Kidney (tissue), 22 donors: ENCODE measurements at places on chromosomes 13 and 19. TPM values are rescaled to one million over a fixed set of nuclear protein-coding genes. Genes with fewer than 3 reads are reported as not detected.
A peak's percentile ranks its signal among the peaks of the same experiment; 100 is the strongest.

DNA sequence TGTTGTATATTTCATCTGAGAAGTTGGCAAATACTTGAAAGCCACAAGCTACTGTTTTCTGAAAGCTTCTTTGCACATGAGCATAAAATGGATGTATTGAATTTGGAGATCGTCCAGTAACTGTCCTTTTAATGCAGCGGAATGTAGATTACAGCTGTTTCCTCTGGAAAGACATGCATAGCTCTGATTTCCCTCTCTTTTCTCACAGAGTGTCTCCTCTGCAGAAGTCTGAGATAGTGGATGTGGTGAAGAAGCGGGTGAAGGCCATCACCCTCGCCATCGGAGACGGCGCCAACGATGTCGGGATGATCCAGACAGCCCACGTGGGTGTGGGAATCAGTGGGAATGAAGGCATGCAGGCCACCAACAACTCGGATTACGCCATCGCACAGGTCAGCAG lies 283.0 kb downstream of the SHISA2 start:
- H3K36me3 ChIP-seq = no peaks in the 10 kb centered on the region
- DNase-seq = peak; percentile 88
- no peaks in the 10 kb centered on the region for H3K27me3 ChIP-seq
- H3K4me3 ChIP-seq = no peak overlapping the region
- no peak overlapping the region for H3K27ac ChIP-seq
- no peaks in the 10 kb centered on the region for H3K4me1 ChIP-seq

- no peaks in the 10 kb centered on the region for H3K27me3 ChIP-seq
- no peak overlapping the region for H3K4me3 ChIP-seq
- no peak for DNase-seq
- H3K4me1 ChIP-seq = peaks cover 30% of the 10 kb centered on the region
- H3K36me3 ChIP-seq = no peaks in the 10 kb centered on the region
Measured at GRCh38 chr19:19420570-19421298, 15.3 kb downstream of the GATAD2A start.

DNA sequence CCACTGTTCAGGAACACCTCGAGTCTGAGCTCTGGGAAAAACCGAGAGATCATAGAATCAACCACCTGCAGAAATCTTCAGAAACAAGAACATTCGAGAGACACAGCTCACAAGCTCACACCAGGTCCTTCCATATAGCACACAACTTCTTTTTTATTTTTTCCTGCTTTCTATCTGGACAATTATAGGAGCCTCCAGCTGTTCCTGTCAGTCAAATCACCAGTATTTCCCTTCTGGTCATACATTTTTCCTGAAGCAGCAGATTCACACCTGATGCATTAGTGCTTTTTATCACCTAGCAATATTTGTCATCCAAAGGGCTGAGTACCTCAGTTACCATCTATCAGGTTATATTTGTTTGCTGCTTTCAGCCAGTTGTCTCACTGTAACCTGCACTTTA lies 323.5 kb downstream of the FOXO1 start:
- H3K36me3 ChIP-seq = no peaks in the 10 kb centered on the region
- no peak overlapping the region for H3K27ac ChIP-seq
- peaks cover 10% of the 10 kb centered on the region for H3K4me1 ChIP-seq
- DNase-seq = no peak

- no peak for DNase-seq
- no peaks in the 10 kb centered on the region for H3K27me3 ChIP-seq
- no peaks in the 10 kb centered on the region for H3K4me1 ChIP-seq
- no peaks in the 10 kb centered on the region for H3K36me3 ChIP-seq
Measured at GRCh38 chr13:51665456-51665855, 81.2 kb downstream of the WDFY2 start.

DNA sequence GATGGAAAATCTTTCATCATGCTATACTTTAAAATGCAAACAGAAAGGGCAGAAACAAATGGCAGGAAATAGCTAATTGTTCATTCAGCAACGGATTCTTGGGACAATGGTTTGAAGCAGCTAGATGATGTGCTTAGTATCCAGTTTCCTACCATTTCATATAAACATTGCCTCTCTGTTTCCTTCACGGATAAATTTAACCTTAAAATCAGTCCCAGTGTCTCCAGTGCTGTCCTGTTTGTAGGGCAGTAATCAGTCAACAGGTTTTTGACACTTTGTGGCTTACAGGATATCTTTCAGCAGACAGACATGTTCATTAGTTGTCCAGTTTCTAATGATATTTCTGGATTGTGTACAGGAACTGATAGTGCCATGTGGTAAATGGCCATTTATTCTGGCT lies 24.7 kb upstream of the RB1 start:
- no peaks in the 10 kb centered on the region for H3K36me3 ChIP-seq
- H3K27ac ChIP-seq = no peak overlapping the region
- H3K4me3 ChIP-seq = no peak overlapping the region
- DNase-seq = no peak
- H3K27me3 ChIP-seq = no peaks in the 10 kb centered on the region
- no peaks in the 10 kb centered on the region for H3K4me1 ChIP-seq

DNA sequence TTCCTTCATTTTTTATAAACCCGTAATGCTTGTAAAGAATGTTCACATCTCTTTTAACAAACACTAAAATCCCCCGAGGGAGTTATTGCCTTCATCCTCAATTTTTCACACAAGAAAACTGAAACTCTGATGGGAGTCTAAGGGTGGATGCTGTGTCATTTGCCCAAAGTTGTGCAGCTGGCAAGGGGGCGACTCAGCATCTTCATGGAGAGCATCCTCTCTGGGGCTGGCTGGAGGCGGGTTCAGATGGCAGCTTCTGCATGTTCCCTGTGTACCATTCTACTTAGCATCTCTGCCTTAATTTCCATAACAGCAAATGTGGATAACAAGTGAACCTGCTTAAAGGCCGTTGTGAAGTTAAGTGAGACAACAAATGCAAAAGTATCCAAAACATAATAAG lies 256.4 kb downstream of the IRS2 start:
- no peak overlapping the region for H3K4me3 ChIP-seq
- H3K36me3 ChIP-seq = no peaks in the 10 kb centered on the region
- H3K27me3 ChIP-seq = no peaks in the 10 kb centered on the region
- no peaks in the 10 kb centered on the region for H3K4me1 ChIP-seq
- no peak for DNase-seq

GRCh38 chr19:4811328-4812131 lies 20.0 kb downstream of the TICAM1 start:
- no peaks in the 10 kb centered on the region for H3K4me1 ChIP-seq
- H3K36me3 ChIP-seq = no peaks in the 10 kb centered on the region
- H3K27me3 ChIP-seq = no peaks in the 10 kb centered on the region
- DNase-seq = peak; percentile 85
- H3K4me3 ChIP-seq = no peak overlapping the region
- no peak overlapping the region for H3K27ac ChIP-seq

GRCh38 chr13:36848199-36848982 lies 29.4 kb downstream of the RFXAP start:
- no peak overlapping the region for H3K27ac ChIP-seq
- H3K4me3 ChIP-seq = no peak overlapping the region
- H3K36me3 ChIP-seq = no peaks in the 10 kb centered on the region
- DNase-seq = no peak
- H3K4me1 ChIP-seq = peaks cover 5% of the 10 kb centered on the region
- H3K27me3 ChIP-seq = no peaks in the 10 kb centered on the region

GRCh38 chr19:28607066-28607583 lies 605.8 kb downstream of the UQCRFS1 start:
- H3K4me1 ChIP-seq = no peaks in the 10 kb centered on the region
- H3K4me3 ChIP-seq = no peak overlapping the region
- H3K27ac ChIP-seq = no peak overlapping the region

- no peaks in the 10 kb centered on the region for H3K36me3 ChIP-seq
- peaks cover 2% of the 10 kb centered on the region for H3K4me1 ChIP-seq
- DNase-seq = no peak
- H3K27me3 ChIP-seq = no peaks in the 10 kb centered on the region
- no peak overlapping the region for H3K4me3 ChIP-seq
Measured at GRCh38 chr13:33934951-33935371, 117.0 kb downstream of the RFC3 start.

GRCh38 chr19:9937001-9937411 lies 691 bp upstream of the OLFM2 start:
- DNase-seq = no peak
- no peak overlapping the region for H3K27ac ChIP-seq
- H3K36me3 ChIP-seq = no peaks in the 10 kb centered on the region

DNA sequence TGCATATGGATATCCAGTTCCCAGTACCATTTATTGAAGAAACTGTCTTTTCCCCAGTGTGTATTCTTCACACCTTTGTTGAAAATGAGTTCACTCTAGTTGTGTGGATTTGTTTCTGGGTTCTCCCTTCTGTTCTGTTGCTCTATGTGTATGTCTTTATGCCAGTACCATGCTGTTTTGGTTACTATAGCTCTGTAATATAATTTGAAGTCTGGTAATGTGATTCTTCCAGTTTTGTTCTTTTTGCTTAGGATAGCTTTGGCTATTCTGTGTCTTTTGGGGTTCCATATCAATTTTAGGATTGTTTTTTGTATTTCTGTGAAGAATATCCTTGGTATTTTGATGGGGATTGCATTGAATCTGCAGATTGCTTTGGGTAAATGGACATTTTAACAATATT lies 35.2 kb downstream of the ZNF136 start:
- no peaks in the 10 kb centered on the region for H3K27me3 ChIP-seq
- H3K4me3 ChIP-seq = no peak overlapping the region
- no peak overlapping the region for H3K27ac ChIP-seq
- no peak for DNase-seq

GRCh38 chr13:100269837-100270236 lies 180.9 kb downstream of the PCCA start:
- no peaks in the 10 kb centered on the region for H3K27me3 ChIP-seq
- no peak overlapping the region for H3K27ac ChIP-seq
- H3K4me1 ChIP-seq = no peaks in the 10 kb centered on the region

GRCh38 chr13:36717966-36718545 lies 44.2 kb downstream of the SERTM1 start:
- H3K36me3 ChIP-seq = no peaks in the 10 kb centered on the region
- H3K27ac ChIP-seq = no peak overlapping the region
- no peaks in the 10 kb centered on the region for H3K4me1 ChIP-seq
- DNase-seq = no peak

DNA sequence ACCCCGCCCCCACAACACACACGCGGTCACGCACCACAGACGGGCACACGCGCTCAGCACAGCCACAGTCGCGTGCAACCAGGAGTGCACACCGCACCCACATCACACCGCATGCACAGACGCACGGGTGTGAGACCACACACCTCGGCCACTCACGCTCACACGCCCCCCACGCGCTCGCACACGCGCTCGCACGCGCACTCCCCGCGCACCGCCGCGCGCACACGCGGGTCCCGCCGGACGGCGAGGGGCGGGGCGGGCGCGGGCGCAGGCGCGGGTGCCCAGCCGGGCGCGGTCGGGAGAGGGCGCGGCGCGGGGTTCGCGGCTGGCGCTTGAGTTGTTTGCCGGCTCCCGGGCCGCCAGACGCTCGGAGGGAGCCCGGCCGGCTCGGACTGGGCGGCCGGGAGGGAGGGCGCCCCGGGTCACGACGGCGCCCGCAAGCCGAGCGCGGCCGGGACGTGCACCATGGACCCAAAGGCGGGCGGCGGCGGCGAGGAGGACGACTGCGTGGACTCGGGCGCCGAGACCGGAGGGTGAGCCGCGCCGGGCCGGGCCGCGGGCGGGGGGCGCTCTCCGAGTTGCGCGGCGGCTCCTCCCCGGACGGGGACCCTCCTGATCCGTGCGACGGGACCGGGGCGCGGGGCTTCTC lies at the start of gene FAM124A:
TSS of gene FAM124A (plus strand) at position 362 of the 649 bp plus-strand sequence. CDS start at position 466, 104 bp downstream.
- H3K36me3 ChIP-seq = no peaks in the 10 kb centered on the region
- H3K4me3 ChIP-seq = peak within 1 kb of the TSS; percentile 79
- H3K4me1 ChIP-seq = no peaks in the 10 kb centered on the region
- H3K27ac ChIP-seq = no peak within 1 kb of the TSS
- peaks cover 2% of the 10 kb centered on the region for H3K27me3 ChIP-seq

GRCh38 chr13:28531845-28532387 lies 37.0 kb upstream of the FLT1 start:
- no peaks in the 10 kb centered on the region for H3K36me3 ChIP-seq
- H3K27me3 ChIP-seq = peaks cover 18% of the 10 kb centered on the region
- DNase-seq = no peak
- H3K27ac ChIP-seq = peak overlapping the region; percentile 69
- H3K4me1 ChIP-seq = peaks cover 6% of the 10 kb centered on the region
- H3K4me3 ChIP-seq = peak overlapping the region; percentile 68

GRCh38 chr19:4064496-4065260 lies 2.0 kb downstream of the ZBTB7A start:
- no peaks in the 10 kb centered on the region for H3K4me1 ChIP-seq
- no peaks in the 10 kb centered on the region for H3K27me3 ChIP-seq
- no peaks in the 10 kb centered on the region for H3K36me3 ChIP-seq
- H3K4me3 ChIP-seq = no peak overlapping the region

- no peaks in the 10 kb centered on the region for H3K4me1 ChIP-seq
- peak; percentile 30 for DNase-seq
- H3K4me3 ChIP-seq = no peak overlapping the region
- H3K36me3 ChIP-seq = no peaks in the 10 kb centered on the region
- H3K27me3 ChIP-seq = no peaks in the 10 kb centered on the region
Measured at GRCh38 chr19:55537741-55538111, 793 bp upstream of the SBK2 start.

DNA sequence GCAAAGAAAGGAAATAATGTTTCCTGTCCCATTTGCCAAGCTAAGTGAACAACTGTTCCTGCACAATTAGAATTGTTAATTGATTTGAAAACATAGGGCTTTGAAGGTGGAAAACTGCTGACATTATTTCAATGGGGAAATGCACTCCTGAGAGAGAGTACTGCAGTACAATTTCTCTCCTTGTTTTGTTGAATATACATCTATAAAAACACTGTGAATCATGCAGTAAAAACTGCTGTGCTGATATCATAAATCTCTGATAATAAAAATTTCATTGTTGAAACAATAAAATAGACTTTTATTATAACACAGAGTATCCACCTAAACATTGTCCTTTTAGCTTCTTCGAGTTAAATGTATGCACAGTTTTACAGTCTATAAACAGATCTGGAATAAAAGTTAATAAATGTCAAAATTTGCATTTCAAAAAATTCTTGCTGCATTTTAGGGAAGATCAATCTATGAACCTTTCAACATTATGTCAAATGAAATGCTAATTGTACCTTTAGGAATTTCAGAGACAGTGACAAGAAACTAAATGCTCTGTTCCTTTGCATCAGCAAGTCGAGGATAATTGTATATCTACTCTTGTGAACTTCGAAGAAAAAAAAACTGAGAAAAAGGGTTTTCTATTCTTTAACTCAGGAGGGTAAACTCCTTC lies 328.2 kb upstream of the DACH1 start:
- no peak overlapping the region for H3K27ac ChIP-seq
- H3K27me3 ChIP-seq = no peaks in the 10 kb centered on the region
- no peak for DNase-seq
- no peak overlapping the region for H3K4me3 ChIP-seq
- no peaks in the 10 kb centered on the region for H3K36me3 ChIP-seq
- H3K4me1 ChIP-seq = no peaks in the 10 kb centered on the region

KIR3DL2 gene
- 0.13 TPM for total RNA-seq

ETV2 gene
- 0.38 TPM for total RNA-seq

STOML3 gene
- total RNA-seq = not detected

C1QTNF9 gene
- total RNA-seq = 0.25 TPM

HOMER3 gene
- 34.3 TPM for total RNA-seq

CFD gene
- 35.1 TPM for total RNA-seq

STARD13 gene
- 37.2 TPM for total RNA-seq

ZNF99 gene
- 0.25 TPM for total RNA-seq

SHISA7 gene
- total RNA-seq = not detected

OR7A5 gene
- total RNA-seq = not detected

ZSWIM9 gene
- total RNA-seq = 7.8 TPM

PSG3 gene
- total RNA-seq = not detected
